ENCODE measurements at places on chromosomes 6 and 20. TPM values are rescaled to one million over a fixed set of nuclear protein-coding genes. Genes with fewer than 3 reads are reported as not detected.

- no peak for DNase-seq
Observed at GRCh38 chr20:60263725-60264709, 305.8 kb downstream of the CDH26 start.

DNA sequence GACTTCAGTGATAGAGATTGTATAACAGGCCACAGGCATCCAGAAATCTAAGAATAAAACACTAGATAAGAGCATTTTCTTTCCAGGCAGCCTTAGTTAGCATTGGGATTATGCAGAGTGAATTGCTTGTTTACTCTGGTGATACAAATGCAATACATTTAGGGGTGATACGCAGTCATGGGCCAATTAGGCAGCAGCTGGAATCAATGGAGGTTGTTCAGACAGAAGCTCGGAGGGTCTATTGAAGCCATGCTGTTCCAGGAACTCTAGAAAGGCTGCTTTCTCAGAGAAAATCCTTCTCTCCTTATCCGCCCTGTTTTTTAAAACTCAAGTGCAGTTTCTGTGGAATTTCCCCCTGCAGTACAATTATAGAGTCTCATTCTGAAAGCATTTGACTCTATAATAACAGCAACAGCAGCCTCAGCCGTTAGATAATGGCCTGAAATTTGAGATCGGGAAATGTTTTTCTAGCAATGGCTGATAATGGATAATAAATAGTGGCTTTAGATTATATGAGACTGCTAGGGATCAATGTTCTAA, 364.3 kb upstream of the HS3ST5 start:
- no peak for DNase-seq

DNA sequence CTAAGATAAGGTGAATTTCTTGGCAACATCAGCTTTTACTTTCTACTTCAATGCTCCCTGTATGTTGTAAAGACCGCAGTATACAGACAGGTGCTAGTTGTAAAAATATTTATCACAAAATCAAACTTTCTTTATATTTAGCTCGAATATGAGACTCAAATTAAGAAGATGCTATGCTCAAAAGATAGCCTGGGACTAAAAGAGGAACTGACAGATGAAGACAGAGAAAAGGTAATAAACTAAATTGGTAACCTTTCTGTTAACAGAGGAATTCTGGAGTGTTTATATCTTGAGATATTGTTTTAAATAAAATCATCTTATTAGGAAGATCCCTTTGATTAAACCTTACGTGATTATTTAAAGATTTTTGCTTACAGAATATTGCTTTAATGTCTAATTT, 19.5 kb downstream of the KIZ start:
- DNase-seq, result no peak

GRCh38 chr6:126261792-126262421, 78.0 kb upstream of the CENPW start:
- DNase-seq, result no peak

GRCh38 chr6:108877046-108877751, 29.0 kb downstream of the ARMC2 start:
- peak; percentile 84 for DNase-seq

The IL17A gene
- polyA plus RNA-seq, result not detected

The C20orf144 gene
- 0.05 TPM for polyA plus RNA-seq
